ENCODE measurements at places on chromosomes 4 and X. TPM values are rescaled to one million over a fixed set of nuclear protein-coding genes. Genes with fewer than 3 reads are reported as not detected.

GATA1 gene
- total RNA-seq = not detected

ASMT gene
- not detected for total RNA-seq

TLR1 gene
- 2.4 TPM for total RNA-seq

BANK1 gene
- 0.16 TPM for total RNA-seq

GAB3 gene
- total RNA-seq = 0.11 TPM
